ENCODE measurements at places on chromosomes 6 and 20.

- DNase-seq = no peak
These were observed 33.8 kb upstream of the COL19A1 start for GRCh38 chr6:69832558-69832957.

DNA sequence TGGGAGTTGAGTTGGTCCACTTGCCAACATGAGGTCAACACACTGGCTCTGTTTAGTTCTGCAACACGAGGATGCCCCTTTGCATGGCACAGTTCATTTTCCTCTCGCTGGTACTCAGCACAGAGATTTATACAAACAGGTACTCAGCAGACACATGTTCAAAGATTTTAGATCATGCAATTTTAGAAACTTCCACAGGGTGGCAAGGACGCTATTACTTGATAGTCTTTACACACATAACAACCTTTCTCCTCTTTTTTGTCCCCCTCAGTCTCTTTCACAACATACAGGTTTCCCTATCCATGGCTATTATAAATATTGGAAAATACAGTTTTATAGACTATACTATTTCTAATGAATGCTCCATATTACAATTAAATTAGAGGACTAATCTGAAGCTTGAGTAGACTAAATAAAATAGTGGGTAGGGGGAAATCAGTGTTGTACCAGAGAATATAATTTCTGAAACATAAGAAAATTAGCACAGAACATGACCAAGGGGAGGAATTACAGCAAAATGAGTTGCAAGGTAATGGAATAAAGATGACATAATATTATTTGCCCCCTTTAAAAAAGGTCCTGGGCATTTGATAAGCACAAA lies 331.8 kb upstream of the BTBD3 start:
- DNase-seq = no peak

DNA sequence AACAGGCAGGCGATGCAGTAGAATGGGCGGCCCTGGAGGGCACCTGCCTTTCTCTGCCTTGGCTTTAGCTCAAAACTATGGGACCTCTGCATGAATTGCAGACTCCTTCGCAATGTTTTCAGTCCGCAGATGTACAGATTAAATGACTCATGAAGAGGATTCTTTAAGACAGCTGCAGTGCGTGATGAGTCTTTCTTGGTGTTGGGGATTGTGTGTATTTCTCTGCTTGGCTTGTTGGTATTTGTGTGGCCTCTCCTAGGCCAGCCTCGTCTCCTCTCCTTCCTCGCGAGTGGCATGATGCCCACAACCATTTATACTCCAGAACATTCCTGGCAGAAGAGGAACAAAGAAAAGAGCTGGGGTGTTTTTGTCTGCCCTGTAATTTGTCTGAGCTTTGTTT lies 110.6 kb downstream of the SYNDIG1 start:
- DNase-seq = no peak

- DNase-seq = no peak
These were observed 36.6 kb downstream of the ABRACL start for GRCh38 chr6:139064981-139065665.

Data from activated CD8-positive, alpha-beta memory T cell treated with anti-CD3 and anti-CD28 coated beads, Interleukin-2, amount 50 U/mL, for 48 hours (primary cell).